NCI-H1694 (cell line): ENCODE measurements at places on chromosomes 3 and 15.

DNA sequence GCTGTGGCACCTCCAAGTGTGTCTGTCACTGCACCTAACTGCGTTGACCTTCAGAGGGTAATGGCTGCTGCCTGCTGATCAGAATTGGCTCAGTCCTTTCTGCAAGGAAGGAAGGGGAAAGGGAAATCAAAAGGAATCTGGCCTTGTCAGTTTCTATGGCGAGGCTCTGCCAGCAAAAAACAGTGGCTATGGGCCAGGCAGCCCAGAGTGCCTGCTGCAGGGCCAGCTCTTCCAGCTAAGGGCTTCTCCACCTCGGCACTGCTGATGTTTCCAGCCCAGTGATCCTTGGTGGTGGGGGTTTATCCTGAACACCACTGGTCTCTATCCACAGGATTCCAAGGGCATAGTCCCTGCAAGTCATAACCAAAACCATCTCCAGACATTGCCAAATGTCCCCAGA, 184.3 kb downstream of the TJP1 start:
- no peak for DNase-seq

GRCh38 chr15:91456251-91456718, 356.2 kb downstream of the SV2B start:
- no peak for DNase-seq

- no peak for DNase-seq
Measured at GRCh38 chr15:93058128-93058527, 30.9 kb downstream of the RGMA start.

DNA sequence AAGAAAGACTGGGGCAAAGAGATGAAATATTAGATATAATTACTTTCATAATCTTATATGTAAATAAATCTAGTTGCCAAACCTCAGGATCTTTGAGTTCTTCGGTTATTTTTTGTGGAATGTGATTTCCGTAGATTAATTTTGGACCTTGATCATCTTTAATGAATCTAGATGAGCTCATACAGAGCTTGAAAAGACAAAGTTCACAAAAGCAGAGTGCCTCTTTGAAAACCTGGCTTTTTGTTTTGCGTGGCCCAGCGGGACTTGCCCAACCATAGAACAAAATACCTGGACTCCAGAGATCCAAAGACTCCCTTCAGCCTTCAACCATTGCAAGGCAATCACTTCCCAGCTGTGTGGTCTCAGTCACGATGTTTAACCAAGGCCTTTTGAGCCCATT, 54.8 kb upstream of the CHST2 start:
- DNase-seq: no peak

- no peak for DNase-seq
Measured at GRCh38 chr3:175895731-175896130, 1036.6 kb downstream of the NAALADL2 start.

DNA sequence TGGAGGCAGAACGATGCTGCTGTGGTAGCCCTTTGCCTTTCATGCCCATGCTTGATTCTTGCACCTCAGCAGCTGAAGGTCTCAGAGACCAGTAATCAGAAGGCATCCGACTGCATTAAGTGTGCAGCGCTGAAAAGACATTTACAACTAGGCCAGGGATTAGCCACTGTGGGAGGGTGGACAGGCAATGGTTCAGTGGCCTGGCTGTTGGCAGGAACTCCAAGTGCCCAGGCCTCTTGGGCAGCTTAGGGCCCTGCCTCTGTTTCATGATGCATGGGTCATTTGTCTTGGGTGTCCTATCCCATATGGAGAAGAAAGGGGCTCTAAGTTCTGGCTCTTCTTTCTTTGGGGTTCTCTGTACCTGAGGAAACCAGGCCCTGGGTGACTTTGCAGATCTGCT, 11.4 kb downstream of the TMED3 start:
- no peak for DNase-seq

DNA sequence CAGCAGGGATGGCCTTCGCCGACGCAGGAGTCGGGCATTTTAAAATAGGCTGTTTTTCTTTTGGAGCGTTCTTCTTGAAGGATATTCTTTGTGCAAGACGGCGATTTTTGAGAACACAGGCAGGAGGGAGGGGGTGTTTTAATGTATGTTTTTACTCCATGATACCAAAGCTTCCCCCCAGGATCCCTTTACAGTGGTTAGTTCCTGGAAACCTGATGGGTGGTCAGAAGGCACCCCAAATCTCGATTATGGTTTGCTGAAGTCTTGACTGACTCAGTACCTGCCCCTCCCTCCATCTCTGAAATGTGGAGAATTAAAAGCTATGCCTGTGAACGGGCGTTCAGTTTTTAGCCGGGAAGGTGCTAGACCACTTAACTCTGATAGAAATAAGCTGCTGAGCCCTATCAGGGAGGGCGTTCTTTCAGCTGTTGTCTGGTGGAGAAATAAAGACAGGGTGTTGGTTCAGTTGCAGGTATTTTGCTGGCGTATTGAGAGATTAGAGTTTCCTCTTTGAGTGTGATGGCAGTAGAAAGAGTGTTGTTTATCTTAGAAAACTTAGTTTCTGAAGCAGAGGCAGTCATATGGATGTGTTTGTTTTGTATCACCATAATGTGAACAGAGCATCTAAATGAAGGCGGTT, 3.4 kb downstream of the IGF1R start:
- no peak for DNase-seq

DNA sequence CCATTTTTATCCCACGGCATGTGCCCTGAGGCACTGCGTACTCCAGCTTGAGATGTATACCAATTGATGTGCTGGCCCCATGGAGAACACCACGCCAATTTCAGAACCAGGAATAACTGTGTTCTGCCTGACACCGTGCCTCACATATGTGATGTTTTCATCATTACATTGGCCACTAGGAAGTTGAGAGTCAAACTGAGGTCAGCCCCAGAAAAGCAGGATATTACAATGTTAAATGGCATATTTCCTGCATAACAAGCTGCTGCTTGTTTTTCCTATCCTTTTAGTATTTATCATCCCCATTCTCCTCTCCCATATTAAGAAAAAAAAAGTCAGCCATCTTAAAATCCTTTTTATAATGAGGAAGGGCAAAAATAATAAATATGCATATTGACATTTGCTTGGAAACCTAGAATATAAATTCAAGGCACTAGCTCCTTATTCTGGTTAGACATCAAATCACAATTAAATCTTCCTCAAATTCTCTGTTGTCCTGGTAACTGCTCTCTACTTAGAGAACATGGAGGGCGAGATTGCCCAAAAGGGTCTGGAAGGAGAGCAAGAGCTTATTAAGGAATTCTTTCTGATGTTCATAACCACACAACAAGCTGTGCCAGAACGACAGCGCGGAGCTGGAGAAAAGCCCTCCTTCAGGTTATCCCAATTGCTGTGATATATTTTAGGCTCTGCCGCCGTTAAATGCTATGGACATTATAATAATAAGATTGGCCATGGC, 112.6 kb downstream of the UACA start:
- no peak for DNase-seq

DNA sequence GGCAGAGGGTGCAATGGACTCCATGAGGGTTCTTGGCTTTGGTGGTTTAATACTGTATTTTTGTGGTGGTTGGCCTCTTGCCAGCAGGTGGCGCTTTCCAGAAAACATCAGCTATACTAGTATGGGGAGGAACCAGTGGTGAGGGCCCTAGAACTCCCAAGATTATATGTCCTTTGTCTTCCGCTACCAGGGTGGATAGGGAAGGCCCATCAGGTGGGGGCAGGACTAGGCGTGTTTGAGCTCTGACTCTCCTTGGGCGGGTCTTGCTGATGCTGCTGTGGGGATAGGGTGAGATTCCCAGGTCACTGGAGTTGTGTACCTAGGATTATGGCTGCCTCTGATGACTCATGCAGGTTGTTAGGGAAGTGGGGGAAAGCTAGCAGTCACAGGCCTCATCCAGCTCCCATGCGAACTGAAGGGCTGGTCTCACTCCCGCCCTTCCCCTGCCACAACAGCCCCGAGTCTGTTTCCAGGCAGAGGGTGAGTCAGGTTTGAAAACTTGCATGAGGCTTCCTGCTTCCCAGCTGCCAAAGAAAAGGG, 357.7 kb downstream of the OTOL1 start:
- no peak for DNase-seq

DNA sequence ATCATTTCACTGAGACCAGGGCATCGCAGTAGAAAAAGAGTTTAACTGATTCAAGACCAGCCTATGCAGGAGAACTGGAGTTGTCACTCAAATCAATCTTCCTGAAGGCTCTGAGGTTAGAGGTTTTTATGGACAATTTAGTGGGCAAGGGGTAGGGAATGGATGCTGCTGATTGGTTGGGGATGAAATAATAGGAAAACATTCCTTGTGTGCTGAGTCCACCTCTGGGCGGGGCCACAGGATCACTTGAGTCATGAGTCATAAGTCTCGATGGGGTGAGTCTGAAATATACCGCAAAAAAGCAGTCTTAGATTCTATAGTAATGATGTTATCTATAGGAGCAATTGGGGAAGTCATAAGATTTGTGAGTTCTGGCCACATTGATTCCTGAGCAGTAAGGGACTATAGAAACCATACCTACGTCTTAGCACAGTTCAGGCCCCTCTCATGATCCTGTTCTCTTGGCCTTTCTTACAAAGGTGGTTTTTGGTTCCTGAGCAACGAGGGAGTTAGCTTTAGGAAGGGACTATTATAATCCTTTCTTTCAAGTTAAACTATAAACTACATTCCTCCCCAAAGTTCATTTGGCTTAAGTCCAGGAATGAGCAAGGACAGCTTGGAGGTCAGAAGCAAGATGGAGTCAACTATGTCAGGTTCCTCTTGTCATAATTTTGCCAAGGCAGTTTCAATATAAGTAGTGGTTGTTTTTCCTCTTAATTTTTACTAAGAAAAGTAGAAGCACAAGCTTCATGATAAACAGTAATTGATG, 2.7 kb upstream of the OPA1 start:
- DNase-seq: no peak

DNA sequence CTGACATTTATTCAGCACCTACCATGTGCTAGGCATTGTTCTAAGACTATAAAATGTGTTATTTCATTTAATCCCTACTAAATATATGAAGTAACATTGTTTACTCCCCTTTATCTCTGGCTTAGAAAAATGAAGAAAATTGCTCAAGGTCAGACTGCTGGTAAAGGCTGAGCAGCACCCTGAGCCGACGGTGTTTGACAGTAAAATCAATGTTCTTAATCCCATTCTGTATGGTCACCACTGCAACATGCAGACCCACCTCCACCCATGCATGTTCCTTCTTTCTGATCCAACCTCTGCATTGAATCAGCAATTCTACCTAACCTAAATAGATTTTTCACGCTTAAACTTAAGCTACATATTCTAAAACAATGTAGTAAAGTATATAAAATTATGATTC, 216.5 kb downstream of the ZBBX start:
- DNase-seq: no peak

DNA sequence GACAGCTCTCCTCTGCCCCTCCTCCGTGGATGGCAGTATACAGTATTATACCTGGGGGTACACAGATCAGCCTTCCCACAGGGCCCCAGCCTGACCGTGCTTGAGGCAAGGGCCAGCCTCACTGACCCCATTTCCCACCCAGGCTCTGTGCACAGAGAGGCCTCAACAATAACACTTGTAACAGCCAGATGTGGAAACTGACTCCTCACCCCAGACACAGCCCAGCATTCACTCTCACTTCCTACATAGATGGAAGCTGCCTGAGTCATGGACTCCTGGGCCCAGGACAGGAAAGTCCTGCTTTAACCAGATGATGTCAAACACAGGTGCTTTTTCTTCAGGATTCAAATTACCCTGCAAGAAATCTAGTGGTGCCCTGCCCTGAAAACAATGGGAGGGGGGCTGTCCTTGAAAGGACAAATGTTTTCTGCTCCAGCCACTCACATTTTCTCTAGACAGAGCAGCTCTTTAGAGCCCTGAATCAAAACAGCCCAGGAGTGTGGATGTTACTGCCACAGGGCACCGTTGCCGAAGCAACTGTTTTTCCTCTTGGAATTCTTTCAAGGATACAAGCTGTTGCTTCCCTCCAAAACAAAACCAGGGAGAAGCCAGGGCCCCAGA, 16.4 kb downstream of the CCDC12 start:
- DNase-seq: no peak

- DNase-seq: no peak
Measured at GRCh38 chr3:128281056-128281455, 127.8 kb downstream of the EEFSEC start.

- no peak for DNase-seq
Measured at GRCh38 chr3:25396686-25397085, 31.4 kb upstream of the RARB start.

- DNase-seq: no peak
Measured at GRCh38 chr3:12479919-12480427, 4.3 kb upstream of the TSEN2 start.

DNA sequence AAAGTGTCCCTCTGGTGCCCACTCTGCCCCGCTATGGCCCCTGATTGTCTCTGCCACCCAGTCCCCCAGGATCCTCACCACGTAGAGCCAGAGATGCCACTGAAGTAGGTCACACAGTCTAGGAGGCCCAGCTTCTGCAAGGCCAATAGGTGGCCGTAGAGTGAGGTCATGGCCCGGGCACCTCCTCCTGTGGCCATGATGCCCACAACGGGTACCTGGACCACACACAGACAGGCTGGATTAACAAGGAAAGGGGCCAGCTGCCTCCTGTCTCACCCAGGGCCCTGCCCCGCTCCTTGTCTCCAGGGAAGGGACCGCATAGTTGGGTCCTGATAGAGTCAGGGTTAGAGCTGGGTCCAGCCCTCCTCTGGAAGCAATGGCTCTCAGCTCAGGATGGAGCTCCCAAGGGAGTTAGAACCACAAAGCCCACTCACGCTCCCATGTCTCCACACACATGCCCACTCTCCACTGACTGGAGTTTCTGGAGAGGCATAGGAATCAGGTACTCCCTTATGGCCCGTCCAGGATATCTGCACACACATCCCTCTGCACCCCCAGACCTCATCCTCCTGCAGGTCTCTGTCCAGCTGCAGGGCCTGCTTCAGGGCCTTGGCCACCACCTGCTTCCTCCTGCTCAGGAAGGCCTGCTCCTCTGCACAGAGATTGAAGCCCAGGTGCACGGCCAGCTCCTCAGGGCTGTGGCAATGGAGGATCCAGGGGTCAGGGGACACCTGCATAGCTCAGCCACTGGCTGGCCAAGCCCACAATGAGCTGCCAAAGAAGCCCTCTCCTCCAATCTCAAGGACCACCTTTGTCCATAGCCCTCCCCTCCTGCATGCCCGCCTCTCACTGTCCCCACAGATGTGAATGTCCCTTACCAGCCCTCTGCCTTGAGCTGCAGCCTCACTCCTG, 13.2 kb downstream of the PLA2G4D start:
- no peak for DNase-seq

DNA sequence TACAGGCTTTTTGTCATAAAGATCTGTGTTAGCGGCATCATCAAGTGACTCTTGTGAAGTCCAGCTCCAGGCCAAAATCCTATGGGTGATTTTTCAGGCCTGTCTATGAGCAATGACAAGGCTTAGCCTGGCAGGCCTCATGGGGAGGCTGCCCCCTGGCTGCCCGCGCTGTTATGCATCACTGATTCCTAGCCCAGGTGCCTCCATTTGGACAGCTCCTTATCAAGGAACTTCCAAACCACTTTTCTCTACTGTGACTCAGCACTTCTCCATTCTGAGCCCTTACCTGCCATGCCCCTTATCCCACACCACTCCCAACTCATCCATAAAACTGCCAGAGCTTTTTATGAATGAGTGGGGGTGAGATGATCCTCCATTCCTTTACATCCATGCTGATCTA, 91.5 kb upstream of the C3orf80 start:
- no peak for DNase-seq
